Parietal lobe (tissue), 2 donors: ENCODE measurements at places on chromosomes 7 and 10. TPM values are rescaled to one million over a fixed set of nuclear protein-coding genes. Genes with fewer than 3 reads are reported as not detected.

NME8 gene
- not detected for total RNA-seq

TMEM176B gene
- not detected for total RNA-seq

MEOX2 gene
- total RNA-seq = not detected

TMEM26 gene
- total RNA-seq = 0.31 TPM

OR2A1 gene
- not detected for total RNA-seq

ANKRD30A gene
- total RNA-seq = not detected

PIP gene
- total RNA-seq = not detected

NODAL gene
- total RNA-seq = 3.1 TPM

AGAP4 gene
- 16.9 TPM for total RNA-seq

GJC3 gene
- not detected for total RNA-seq

ELN gene
- total RNA-seq = 6.9 TPM

PRR15 gene
- total RNA-seq = not detected

GPRIN2 gene
- total RNA-seq = 36.6 TPM

SPAM1 gene
- total RNA-seq = not detected

SEMA3E gene
- total RNA-seq = 20.3 TPM

AFAP1L2 gene
- 6.3 TPM for total RNA-seq
